ENCODE measurements at places on chromosomes 7 and 10. TPM values are rescaled to one million over a fixed set of nuclear protein-coding genes. Genes with fewer than 3 reads are reported as not detected.
A peak's percentile ranks its signal among the peaks of the same experiment; 100 is the strongest.

DNA sequence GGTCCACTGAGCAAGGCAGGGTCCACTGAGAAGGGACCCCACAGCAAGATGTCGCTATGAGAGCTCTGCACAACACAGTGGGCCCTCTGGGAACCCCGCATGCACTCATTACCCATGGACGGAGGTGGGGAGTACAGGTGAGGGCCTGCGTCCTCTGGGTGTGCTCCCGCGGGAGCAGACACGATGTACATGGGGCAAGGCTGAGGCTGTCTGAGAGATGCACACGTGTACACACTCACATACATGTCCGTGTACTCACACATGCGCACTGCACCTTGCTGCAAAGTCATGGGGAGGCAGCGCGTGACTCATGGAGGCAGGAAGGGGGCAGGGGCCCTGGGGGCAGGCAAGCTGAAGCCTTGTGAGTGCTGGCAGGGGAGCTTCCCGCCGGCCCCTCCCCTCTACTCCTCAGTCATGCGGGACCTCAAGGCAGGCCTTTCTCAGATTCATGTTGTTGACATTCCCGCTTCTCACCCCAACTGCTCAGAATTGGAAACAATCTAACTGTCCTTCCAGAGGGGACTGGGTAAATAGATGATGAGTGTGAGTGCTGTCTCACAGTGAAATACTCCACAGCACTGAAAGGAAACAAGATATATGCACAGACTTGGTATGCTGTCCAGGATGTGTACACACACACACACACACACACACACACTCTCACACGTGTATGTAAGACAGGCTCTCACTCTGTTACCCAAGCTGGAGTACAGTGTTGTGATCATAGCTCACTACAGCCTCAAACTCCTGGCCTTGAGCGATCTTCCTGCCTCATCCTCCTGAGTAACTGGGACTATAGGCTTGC lies 40.0 kb downstream of the GOLGA7B start:
- H3K4me1 ChIP-seq = no peaks in the 10 kb centered on the region
- no peak overlapping the region for H3K27ac ChIP-seq
- no peak overlapping the region for H3K4me3 ChIP-seq
- H3K36me3 ChIP-seq = no peaks in the 10 kb centered on the region
- H3K27me3 ChIP-seq = peaks cover under 1% of the 10 kb centered on the region
- DNase-seq = no peak

- no peak overlapping the region for H3K27ac ChIP-seq
- H3K4me3 ChIP-seq = no peak overlapping the region
- H3K36me3 ChIP-seq = no peaks in the 10 kb centered on the region
- no peak for DNase-seq
- no peaks in the 10 kb centered on the region for H3K4me1 ChIP-seq
These were observed 236.4 kb upstream of the TMEM72 start for GRCh38 chr10:44674536-44675386.

GRCh38 chr7:93327006-93327633 lies 95.0 kb downstream of the VPS50 start:
- H3K4me1 ChIP-seq = no peaks in the 10 kb centered on the region
- no peak overlapping the region for H3K27ac ChIP-seq
- peaks cover 6% of the 10 kb centered on the region for H3K36me3 ChIP-seq
- H3K27me3 ChIP-seq = no peaks in the 10 kb centered on the region
- DNase-seq = no peak

GRCh38 chr10:57333880-57334279 lies 933.8 kb downstream of the IPMK start:
- no peaks in the 10 kb centered on the region for H3K4me1 ChIP-seq
- DNase-seq = no peak
- H3K36me3 ChIP-seq = no peaks in the 10 kb centered on the region
- H3K27me3 ChIP-seq = no peaks in the 10 kb centered on the region
- no peak overlapping the region for H3K4me3 ChIP-seq

GRCh38 chr10:119119400-119119799 lies 15.5 kb downstream of the DENND10 start:
- H3K27ac ChIP-seq = peak overlapping the region; percentile 2
- H3K27me3 ChIP-seq = no peaks in the 10 kb centered on the region
- H3K4me3 ChIP-seq = no peak overlapping the region
- peaks cover 17% of the 10 kb centered on the region for H3K4me1 ChIP-seq

DNA sequence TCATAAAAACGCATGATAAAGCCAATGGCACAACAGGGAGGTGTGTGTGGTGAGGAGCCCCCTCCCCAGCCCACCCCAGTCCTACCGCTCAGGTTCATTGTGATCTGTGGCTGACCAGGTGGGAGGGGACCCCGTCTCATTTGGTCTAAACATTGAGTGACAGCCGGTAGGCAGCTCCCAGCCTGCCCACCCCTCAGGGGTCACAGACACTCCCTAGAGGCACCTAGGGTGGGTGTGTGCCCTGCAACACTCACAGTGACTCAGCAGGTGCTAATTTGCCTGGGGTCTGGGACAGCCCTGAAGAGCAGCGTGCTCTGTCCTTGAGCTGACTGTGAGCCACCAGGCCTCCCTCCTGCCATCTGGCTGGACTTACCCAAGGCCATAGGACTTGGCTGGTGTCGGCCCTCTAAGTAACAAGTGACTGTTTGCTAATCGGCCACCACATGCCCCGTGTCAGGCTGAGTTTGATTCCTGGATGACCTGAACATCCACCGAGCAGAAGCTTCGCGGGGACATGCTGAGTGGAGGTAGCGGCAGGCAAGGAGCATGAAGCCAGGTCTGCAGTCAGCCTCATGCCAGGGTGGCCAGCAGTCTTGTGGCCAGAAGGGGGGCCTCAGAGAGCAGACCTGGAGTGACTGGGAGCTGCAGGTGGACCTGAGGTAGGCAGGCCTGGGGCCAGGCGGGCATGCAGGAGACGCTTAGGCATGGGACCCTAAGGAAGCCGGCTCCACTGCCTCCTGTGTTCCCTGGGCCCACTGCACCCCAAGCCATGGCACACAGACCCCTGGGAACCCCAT lies 282.3 kb upstream of the SHH start:
- no peaks in the 10 kb centered on the region for H3K4me1 ChIP-seq
- no peaks in the 10 kb centered on the region for H3K36me3 ChIP-seq
- no peak overlapping the region for H3K27ac ChIP-seq
- no peak for DNase-seq
- no peak overlapping the region for H3K4me3 ChIP-seq

DNA sequence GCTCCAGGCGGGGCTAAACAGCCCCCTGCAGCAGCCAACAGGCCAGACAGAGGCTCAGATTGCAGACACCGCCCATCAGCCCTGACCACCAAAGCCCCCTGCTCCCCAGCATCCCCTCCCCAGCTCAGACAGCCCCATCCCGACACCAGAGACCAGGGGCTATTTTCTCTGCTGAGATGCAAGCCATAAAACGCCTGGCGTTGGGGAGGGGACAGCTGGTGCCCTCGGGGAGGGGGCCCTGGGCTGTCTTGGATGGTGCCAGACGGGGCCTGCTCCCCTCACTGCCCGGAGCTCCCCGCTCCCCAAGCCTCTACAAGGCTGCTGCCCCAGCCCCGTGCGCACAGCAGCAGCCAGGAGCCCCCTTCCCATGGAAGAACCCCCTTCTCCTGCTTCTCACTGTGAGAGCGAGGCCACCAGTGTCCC lies 31.8 kb downstream of the GET4 start:
- DNase-seq = no peak
- H3K4me1 ChIP-seq = peaks cover 38% of the 10 kb centered on the region
- H3K27me3 ChIP-seq = no peaks in the 10 kb centered on the region
- H3K36me3 ChIP-seq = no peaks in the 10 kb centered on the region
- no peak overlapping the region for H3K4me3 ChIP-seq

- no peak overlapping the region for H3K4me3 ChIP-seq
- DNase-seq = no peak
- no peaks in the 10 kb centered on the region for H3K4me1 ChIP-seq
- H3K27ac ChIP-seq = no peak overlapping the region
- H3K36me3 ChIP-seq = no peaks in the 10 kb centered on the region
- no peaks in the 10 kb centered on the region for H3K27me3 ChIP-seq
These were observed 166.5 kb upstream of the GNAI1 start for GRCh38 chr7:79968077-79968648.

GRCh38 chr10:4947039-4947634 lies 16.1 kb upstream of the AKR1C1 start:
- H3K4me3 ChIP-seq = no peak overlapping the region
- H3K36me3 ChIP-seq = no peaks in the 10 kb centered on the region
- no peak for DNase-seq
- no peaks in the 10 kb centered on the region for H3K27me3 ChIP-seq
- no peak overlapping the region for H3K27ac ChIP-seq

DNA sequence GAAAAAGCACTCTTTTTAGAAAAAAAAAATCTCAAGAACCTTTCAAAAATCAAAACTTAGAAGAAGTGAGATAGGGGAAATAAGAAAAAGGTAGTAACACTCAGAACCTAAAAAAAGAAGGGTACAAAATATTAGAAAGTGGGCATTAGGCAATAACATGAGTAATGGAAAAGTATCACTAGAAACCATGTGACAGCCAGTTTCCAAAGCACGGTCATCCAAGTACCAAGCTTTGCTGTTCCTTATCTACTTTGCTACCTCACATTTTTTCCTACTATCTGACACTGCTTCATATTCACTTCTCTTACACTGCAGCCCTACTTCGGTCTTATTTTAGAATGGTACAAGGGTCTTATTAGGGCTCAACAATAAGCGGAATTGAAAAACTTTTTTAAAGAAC lies 30.3 kb downstream of the IMMP2L start:
- no peak overlapping the region for H3K27ac ChIP-seq
- H3K36me3 ChIP-seq = no peaks in the 10 kb centered on the region
- peaks cover 3% of the 10 kb centered on the region for H3K27me3 ChIP-seq
- H3K4me3 ChIP-seq = no peak overlapping the region
- peaks cover 10% of the 10 kb centered on the region for H3K4me1 ChIP-seq
- DNase-seq = no peak

GRCh38 chr7:131057015-131057793 lies 270.5 kb upstream of the MKLN1 start:
- H3K27me3 ChIP-seq = no peaks in the 10 kb centered on the region
- H3K4me3 ChIP-seq = peak overlapping the region; percentile 1
- no peaks in the 10 kb centered on the region for H3K36me3 ChIP-seq
- H3K4me1 ChIP-seq = peaks cover 52% of the 10 kb centered on the region

GRCh38 chr10:58318346-58318745 lies 16.5 kb upstream of the UBE2D1 start:
- H3K27me3 ChIP-seq = no peaks in the 10 kb centered on the region
- no peaks in the 10 kb centered on the region for H3K4me1 ChIP-seq
- H3K4me3 ChIP-seq = no peak overlapping the region
- no peak for DNase-seq

DNA sequence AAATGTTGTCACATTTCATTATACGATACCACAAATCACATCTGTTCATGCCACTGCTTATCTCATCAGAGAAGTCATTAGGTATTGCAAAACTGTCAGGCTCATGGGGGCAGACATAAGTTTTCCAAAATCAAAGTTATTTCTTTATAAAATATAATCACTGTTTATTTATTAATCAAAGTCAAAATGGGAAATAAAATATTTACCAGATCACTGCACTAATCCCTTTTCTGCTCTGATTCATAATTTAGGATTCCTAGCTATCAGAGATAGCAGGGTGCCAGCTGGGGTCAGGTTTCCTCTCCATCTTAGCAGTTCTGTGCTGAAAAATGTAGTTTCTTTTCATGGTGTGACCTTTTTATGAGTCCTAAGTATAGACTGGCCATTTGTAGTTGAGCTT lies 117.7 kb upstream of the LANCL2 start:
- H3K27ac ChIP-seq = no peak overlapping the region
- no peak for DNase-seq
- no peaks in the 10 kb centered on the region for H3K27me3 ChIP-seq
- no peak overlapping the region for H3K4me3 ChIP-seq

- DNase-seq = no peak
- H3K27me3 ChIP-seq = no peaks in the 10 kb centered on the region
- H3K4me3 ChIP-seq = no peak overlapping the region
- H3K27ac ChIP-seq = no peak overlapping the region
These were observed 816.7 kb downstream of the MAGI2 start for GRCh38 chr7:78636727-78637126.

- DNase-seq = no peak
- H3K4me3 ChIP-seq = no peak overlapping the region
- H3K27ac ChIP-seq = no peak overlapping the region
- no peaks in the 10 kb centered on the region for H3K36me3 ChIP-seq
- H3K4me1 ChIP-seq = no peaks in the 10 kb centered on the region
These were observed 91.6 kb upstream of the CCDC6 start for GRCh38 chr10:59997827-59998525.

- no peak overlapping the region for H3K27ac ChIP-seq
- H3K27me3 ChIP-seq = no peaks in the 10 kb centered on the region
- DNase-seq = no peak
- no peaks in the 10 kb centered on the region for H3K4me1 ChIP-seq
- no peaks in the 10 kb centered on the region for H3K36me3 ChIP-seq
These were observed 81.6 kb upstream of the MSRB2 start for GRCh38 chr10:23013581-23014335.

GRCh38 chr10:114957673-114958072 lies 19.7 kb downstream of the TRUB1 start:
- H3K27ac ChIP-seq = no peak overlapping the region
- no peak for DNase-seq
- H3K27me3 ChIP-seq = no peaks in the 10 kb centered on the region

- H3K27me3 ChIP-seq = no peaks in the 10 kb centered on the region
- H3K4me1 ChIP-seq = no peaks in the 10 kb centered on the region
- no peaks in the 10 kb centered on the region for H3K36me3 ChIP-seq
- H3K27ac ChIP-seq = no peak overlapping the region
- DNase-seq = no peak
These were observed 11.3 kb downstream of the NPTX2 start for GRCh38 chr7:98628418-98628817.

DNA sequence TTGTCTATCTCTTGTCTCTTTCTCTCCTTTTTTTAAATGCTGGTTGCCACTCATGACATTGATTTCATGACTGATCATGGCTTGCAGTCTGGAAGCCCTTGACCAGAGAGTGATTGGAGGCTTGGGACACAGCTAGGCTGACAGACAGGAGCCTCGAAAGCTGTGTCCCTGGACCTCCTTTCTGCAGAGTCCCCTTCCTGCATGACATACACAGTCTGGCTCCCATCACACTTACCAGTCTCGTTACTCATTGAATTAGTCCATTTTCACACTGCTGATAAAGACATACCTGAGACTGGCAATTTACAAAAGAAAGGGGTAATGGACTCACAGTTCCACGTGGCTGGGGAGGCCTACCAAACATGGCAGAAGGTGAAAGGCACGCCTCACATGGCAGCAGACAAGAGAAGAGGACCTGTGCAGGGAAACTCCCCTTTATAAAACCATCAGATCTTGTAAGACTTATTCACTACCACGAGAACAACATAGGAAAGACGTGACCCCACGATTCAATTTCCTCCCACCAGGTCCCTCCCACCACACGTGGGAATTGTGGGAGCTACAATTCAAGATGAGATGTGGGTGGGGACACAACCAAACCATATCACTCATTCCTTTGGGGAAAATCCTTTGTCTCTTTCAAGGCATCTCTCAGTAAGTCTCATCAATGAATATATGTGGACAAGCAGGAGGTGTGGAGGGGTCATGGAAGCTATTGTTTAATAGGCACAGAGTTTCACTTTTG lies 102.3 kb downstream of the TBXAS1 start:
- H3K4me1 ChIP-seq = no peaks in the 10 kb centered on the region
- H3K4me3 ChIP-seq = no peak overlapping the region
- no peaks in the 10 kb centered on the region for H3K27me3 ChIP-seq
- no peak for DNase-seq

The MKRN1 gene
- total RNA-seq = 119 TPM

The EN2 gene
- total RNA-seq = not detected

The PRKCQ gene
- 46.5 TPM for total RNA-seq

The ADGRA1 gene
- total RNA-seq = not detected

The SUN3 gene
- 1.3 TPM for total RNA-seq
